ENCODE measurements at places on chromosomes 1 and 21.

DNA sequence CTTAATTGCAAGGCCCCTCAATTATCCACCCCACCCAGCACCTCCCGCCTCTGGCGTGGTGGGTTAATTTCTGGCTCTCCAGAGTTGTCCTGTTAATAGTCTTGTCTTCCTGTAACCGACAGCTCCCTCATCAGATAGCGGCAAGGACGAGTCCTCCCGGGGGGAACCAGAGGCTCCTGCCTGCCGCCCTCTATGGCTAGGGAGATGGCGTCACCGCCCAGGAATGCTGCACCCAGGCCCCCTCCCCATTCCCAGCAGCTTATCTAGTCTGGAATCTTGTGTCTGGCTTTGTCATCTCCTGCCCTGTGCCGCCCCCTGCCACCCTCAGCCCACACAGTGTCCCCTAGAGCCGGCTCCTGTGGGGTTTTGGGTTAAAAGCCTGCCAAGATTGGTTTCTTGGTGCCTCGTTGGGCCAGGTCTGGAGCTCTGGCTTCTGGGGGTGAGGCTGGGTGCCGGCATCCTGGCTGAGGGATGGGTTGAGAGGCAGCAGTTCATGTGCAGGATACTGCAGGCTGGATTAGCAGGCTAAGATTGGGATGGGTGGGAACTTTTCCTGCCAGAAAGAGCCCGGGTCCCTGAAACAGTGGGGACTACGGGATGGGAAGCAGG, 48.8 kb downstream of the EDN2 start:
- no peak for DNase-seq

GRCh38 chr21:31363720-31364119, 19.7 kb upstream of the TIAM1 start:
- DNase-seq, result no peak

DNA sequence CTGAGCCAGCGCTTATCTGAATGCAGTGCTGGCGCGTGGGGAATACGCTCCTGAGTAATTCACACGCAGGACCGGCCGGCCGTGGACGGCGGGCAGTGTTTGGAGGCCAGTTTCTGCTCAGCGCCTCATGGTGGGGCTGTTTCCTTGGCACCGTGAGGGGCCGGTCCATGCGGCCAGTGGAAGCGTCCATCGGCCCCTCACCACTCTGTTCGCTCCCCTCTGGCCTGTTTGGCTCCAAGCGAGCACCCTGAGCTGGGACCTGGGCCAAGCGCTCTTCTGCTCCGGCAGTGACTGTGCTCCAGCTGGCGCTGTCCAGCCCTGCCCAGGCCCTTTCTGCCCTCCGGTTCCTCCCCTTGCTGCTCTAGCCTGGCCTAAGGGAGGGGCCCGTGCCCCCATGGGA, 16.3 kb upstream of the PLCH2 start:
- no peak for DNase-seq

DNA sequence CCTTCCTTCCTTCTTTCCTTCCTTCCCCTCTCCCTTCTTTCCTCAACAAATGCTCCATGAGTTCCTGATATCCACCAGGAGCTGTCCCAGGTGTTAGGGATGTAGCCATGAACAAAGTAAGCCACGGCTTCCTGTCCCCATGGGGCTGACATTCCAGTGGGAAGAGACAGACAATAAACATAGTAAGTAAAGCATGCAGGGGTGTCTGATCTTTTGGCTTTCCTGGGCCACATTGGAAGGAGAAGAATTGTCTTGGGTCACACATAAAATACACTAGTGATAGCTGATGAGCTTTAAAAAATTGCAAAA, 81.5 kb upstream of the ZBTB40 start:
- DNase-seq, result no peak

GRCh38 chr1:229887043-229887822, 179.8 kb upstream of the GALNT2 start:
- DNase-seq, result no peak

GRCh38 chr1:57089855-57090254, 124.0 kb upstream of the C8B start:
- no peak for DNase-seq

DNA sequence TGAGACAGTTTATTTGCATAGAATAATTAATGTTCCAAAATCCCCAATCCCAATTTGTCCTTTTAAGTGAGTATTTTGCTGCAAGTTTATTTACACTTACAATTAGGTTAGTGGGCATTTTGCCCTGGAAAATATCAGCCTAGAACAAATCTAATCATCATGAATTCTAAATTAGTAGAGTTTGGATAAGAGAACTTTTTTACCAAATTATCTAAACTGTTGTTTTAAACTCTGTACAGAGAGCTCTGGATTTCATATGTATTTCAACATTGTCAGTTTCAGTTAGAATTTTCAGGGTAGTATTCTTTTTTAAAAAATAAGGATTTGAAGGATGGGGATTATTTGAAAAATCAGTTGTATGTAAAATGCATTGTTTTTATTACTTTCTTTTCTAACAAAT, 27.8 kb upstream of the UBE2U start:
- no peak for DNase-seq

DNA sequence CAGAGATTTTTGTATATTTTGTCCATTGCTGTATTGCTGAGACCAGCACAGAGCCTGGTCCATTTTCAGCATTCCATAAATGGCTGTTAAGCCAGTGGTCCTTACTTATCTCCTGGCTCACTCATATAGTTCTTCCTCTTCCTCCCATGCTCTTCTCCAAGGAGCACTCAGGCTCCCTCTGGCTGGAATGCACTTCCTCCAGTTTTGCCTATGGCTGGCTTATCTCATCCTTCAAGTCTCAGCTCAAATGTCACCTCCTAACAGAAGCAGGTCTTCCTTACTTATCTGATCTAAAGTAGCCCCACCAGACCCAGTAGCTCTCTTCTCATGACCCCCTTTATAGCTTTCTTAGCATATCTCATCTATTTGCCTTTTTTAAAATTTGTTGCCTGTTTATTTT, 146.9 kb downstream of the SLC30A10 start:
- no peak for DNase-seq

DNA sequence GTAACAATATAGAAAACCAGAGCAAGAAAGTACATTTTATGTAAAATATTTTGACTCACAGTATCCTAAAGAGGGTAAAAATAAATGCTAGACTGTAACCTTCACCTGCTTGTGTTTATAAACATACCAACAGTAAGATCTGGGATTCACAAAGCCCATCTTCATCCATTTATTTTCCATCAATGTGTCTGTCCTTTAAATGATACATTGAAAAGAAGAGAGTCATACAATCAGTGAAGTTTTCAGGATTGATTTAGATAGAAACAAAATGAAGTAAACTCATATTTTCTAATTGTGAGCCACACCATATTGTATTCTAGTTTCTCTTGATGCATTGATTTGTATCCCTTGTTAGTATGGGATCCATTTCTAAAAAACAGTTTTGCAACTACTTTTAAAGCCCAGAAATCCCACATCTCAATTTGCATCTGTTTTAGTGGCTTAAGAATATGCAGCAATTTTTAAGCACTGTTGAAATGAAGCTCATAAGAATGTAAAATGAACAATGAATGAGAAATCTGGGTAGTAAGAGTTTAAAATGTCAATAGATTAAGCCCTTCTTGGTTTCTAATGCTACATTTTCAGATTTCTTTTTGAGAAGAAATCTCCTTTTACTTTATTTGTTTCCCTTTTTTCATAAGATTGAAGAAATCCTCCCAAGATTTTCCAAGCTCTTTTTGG, 548.1 kb upstream of the ADGRL2 start:
- DNase-seq, result no peak

- DNase-seq, result no peak
Observed at GRCh38 chr1:85659174-85659573, 49.1 kb downstream of the ZNHIT6 start.

GRCh38 chr1:32592943-32593342, 53.7 kb downstream of the ZBTB8A start:
- no peak for DNase-seq

- DNase-seq, result no peak
Observed at GRCh38 chr1:39779821-39780220, 8.7 kb upstream of the OXCT2 start.

DNA sequence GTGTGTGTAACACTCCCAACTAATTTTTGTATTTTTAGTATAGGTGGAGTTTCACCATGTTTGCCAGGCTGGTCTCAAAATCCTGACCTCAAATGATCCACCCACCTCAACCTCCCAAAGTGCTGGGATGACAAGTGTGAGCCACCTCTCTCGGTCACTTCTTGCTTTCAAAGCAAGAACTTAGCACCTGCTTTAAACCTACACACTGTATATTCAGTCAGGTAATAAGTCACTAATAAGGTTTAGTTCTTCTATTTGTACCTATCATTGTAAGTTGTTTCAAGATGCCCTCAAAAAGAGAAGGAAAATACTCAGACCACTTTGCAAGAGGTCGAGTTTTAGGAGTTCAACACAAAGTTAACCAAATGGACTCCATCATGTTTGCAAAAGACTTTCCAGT, 431.3 kb downstream of the MRPL39 start:
- no peak for DNase-seq
